SK-MEL-5 (cell line): ENCODE measurements at places on chromosomes 16 and 17. TPM values are rescaled to one million over a fixed set of nuclear protein-coding genes. Genes with fewer than 3 reads are reported as not detected.

GRCh38 chr16:57091200-57091974 lies 996 bp upstream of the CPNE2 start:
- peak; percentile 23 for DNase-seq

- DNase-seq = no peak
Observed at GRCh38 chr17:10623737-10624338, 33.3 kb downstream of the MYH3 start.

- DNase-seq = no peak
Observed at GRCh38 chr17:4272213-4272971, 8.6 kb upstream of the ANKFY1 start.

The TAT gene
- not detected in 2 replicates for total RNA-seq

DNA sequence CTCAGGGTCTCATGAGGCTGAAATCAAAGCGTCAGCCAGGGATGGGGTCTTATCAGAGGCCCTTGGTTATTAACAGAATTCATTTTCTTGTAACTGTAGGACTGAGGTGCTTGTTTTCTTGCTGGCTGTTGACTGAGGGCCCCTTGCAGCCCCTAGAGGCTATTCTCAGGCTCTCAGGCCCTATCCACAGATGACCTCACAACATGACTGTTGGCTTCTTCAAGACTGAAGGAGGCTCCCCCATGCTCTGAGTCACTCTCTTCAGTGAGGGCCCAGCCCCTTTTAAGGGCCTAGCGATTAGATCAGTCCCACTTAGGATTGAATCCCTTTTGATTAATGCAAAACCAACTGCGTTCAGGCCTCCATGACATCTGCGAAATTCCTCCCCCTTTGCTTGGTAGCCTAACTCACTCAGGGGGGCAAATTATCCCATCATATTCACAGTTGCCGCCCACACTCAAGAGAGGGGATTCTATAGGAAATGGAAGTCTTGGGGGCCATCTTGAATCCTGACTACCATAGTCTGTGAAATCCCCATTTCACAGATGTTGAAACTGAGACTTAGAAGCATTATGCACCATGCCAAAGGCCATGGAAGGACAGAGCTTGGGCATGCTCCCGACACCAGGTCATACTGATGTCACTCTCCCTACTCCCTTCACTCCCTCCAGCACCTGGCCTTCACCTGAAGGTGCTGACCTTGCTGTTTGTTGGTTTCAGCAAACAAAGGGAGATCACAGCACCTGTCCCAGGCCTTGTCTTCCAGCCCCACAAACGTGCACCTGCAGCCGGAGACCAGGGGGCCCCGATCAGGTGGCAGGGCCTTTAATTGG lies 592.3 kb downstream of the MAF start:
- DNase-seq = no peak
